ENCODE measurements at places on chromosomes 11 and 22.

GRCh38 chr11:7974668-7975067, 9.4 kb upstream of the NLRP10 start:
- no peak for DNase-seq

- DNase-seq, result no peak
These were observed 106.7 kb downstream of the ETS1 start for GRCh38 chr11:128480665-128481064.

GRCh38 chr11:4589017-4589416, 4.8 kb upstream of the OR52I1 start:
- DNase-seq, result no peak

DNA sequence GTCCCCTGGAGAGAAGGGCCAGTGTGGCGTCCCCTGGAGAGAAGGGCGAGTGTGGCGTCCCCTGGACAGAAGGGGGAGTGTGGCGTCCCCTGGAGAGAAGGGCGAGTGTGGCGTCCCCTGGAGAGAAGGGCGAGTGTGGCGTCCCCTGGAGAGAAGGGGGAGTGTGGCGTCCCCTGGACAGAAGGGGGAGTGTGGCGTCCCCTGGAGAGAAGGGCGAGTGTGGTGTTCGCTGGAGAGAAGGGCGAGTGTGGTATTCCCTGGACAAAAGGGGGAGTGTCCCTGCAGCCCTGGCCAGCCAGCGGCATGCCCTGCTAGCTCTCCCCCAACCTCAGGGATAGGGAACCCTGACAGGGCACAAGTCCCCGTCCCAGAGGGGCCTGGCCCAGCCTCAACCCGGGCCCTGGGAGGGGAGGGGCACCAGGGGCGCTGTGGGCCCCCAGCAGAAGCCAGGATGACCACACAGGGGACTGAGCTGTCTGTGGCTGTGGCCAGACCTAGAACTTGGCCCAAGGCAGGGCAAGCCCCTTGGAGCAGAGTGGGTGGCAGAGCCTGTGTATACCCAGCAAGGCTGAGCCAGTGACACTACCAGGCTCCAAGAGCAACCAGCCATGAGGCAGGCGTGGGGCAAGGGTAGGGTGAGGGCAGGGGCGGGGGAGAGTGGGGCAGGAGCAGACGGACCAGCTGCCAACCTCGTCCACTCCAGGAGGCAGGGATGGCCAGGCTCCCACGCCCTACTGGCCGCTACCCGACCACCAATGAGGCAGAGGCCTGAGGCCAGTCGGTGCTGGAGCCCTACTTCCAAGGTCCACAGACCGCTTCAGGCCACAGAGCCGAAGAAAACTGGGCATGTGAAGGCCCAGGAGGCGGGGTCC, 4.2 kb downstream of the HRAS start:
- DNase-seq, result no peak

DNA sequence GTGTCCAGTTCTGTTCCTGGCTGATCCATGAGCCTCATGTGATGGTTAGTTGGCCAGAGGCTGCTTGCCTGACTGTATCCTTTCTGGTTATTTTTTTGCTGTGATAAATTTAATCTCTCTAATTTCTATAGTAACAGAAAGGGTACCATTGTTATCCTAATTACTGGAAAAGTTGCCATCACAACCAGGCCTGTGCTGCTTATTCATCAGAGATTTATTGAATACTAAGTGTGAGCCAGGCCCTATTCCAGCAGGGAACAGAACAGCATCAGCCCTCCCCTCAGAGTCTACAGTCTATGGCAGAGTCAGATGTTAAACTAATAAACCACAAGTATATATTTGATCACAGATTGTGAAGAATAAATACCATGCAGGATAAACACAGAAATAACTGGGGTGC, 86.8 kb downstream of the DEPDC5 start:
- DNase-seq, result no peak

All from NCI-H510A treated with DMSO at 0.1 percent for 48 hours (cell line).